ENCODE measurements at places on chromosomes 1 and 21.

DNA sequence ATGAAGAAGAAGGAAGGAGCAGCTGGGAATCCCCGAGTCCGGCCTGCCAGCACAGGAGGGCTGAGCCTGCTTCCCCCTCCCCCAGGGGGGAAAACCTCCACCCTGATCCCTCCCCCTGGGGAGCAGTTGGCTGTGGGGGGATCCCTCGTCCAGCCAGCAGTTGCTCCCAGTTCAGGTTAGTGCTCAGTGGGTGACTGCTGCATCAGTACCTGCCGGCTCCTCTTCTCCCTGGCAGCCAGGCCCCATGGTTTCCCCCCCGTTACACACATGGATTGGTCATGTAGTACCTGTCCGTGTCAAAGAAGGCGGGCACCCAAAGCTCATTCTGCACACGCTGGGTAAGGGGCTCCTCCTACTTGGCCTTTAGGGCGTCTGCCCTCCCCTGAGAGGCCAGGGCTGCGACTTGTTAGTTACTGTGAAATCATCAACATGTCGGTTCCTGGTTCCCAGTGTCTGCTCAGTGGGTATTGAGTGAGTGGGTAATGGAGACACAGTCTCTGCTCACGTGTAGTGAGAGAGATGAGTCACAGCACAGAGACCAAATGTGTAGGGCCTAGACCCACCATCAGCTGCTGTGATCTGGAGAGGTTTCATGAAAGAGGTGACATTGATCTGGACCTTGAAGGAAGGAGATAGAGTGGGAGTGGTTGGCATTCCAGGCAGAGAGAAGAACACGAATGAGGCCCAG lies 11.5 kb downstream of the NECAP2 start:
- no peak for DNase-seq

- no peak for DNase-seq
Observed at GRCh38 chr1:209086486-209087192, 496.9 kb upstream of the CAMK1G start.

DNA sequence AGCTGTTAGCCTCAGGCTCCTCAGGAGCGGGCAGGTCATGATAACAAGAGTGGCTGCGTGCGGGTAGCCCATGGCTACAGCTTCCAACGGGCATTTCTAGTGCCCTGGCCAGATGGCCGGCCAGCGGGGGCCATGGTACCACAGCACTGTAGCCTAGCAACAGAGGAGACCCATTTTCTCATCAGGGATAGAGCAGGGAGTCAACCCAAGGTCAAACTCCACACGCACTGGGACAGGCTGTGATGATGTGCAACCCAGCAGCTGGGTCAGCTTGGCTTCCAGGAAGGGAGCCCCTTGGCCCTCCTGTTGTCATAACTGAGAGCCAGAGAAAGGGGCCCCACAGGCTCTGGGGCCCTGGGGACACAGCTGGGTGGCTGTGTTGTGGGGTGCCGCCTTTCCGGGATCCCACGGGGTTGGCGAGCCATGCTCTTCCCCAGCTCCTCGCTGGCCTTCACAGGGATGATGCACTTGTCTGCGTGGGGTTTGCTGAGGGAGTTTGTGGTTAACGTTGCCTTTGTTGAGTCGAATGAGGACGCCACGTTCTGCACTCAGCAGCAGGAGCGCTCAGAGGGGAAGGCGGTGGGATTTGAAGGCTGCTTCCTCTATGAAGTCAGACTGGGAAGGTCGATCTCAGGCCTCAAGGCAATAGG lies 46.3 kb downstream of the COL18A1 start:
- DNase-seq = no peak

GRCh38 chr21:44428281-44428960 lies 26.9 kb upstream of the LRRC3 start:
- DNase-seq = peak; percentile 22

DNA sequence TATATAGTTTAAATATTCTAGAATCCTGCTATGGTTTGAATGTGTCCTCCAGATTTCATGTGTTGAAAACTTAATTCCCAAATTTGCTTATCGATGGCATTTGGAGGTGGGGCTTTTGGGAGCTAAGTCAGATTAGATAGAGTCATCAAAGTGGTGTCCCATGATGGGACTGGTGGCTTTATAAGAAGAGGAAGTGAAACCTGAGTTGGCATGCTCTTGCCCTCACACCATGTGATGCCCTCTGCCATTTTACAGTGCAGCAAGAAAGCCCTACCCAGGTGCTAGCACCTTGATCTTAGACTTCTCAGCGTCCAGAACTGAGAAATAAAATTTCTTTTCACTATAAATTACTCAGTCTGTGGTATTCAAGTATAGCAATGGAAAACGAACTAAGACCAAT lies 111.3 kb downstream of the TGFB2 start:
- DNase-seq = no peak

DNA sequence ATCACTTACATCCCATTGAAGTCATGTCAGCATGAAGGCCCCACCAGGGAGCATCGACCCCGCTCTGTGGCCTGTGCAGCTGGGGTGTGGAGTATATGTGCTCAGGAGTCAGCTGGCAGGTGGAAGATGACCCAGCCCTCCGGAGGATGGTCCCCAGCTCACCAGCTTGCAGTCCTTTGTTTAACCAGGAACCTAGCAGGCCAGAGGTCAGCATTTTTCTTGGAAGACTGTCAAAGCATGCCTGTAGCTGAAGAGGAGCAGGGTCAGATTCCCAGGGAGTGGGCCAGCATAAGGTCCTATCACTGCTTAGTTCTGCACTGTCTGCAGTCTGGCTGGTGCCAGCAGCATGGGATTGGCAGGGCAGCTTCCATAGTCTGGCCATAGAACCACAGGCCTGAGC lies 12.7 kb downstream of the NFASC start:
- no peak for DNase-seq
